Stimulated activated CD8-positive, alpha-beta memory T cell treated with anti-CD3 and anti-CD28 coated beads, Interleukin-7, amount 100 ng/mL, for 24 hours (primary cell): ENCODE measurements at places on chromosomes 6 and 20.

GRCh38 chr6:19994909-19995308 is 157.7 kb downstream of the ID4 start:
- no peak for DNase-seq

- no peak for DNase-seq
Measured at GRCh38 chr6:56851074-56851473, 103.8 kb upstream of the BEND6 start.

GRCh38 chr6:116396441-116396840 is 25.7 kb downstream of the DSE start:
- DNase-seq, result no peak

GRCh38 chr20:52168116-52168515 is 23.5 kb downstream of the ZFP64 start:
- DNase-seq, result no peak

- DNase-seq, result no peak
Measured at GRCh38 chr6:25086500-25087091, 150.8 kb upstream of the RIPOR2 start.

DNA sequence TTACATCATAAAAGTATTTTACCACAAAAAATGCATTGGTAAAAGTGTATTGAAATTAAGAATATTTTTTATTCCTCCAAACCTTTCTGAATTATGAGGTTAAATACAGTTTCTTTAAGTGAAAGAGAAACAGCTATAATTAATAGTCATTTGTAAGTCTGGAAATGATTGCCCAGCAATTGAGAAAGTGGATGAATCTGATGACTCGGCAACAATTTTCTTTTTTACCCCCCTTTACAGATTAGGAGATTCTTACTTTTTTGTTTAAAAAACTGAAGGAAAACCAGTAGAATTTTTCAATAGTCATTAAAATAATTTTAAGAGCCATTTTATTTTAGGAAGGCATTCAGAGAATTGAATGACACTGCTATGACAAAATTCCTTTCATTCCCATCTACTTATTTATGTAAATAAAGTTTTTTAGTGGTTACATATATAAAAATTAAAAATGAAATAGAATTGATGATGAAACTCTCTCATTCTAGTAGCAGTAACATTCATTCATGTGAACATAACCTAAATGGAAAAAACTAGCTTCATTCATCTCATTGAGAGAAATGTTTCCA is 169.6 kb upstream of the PRND start:
- no peak for DNase-seq

DNA sequence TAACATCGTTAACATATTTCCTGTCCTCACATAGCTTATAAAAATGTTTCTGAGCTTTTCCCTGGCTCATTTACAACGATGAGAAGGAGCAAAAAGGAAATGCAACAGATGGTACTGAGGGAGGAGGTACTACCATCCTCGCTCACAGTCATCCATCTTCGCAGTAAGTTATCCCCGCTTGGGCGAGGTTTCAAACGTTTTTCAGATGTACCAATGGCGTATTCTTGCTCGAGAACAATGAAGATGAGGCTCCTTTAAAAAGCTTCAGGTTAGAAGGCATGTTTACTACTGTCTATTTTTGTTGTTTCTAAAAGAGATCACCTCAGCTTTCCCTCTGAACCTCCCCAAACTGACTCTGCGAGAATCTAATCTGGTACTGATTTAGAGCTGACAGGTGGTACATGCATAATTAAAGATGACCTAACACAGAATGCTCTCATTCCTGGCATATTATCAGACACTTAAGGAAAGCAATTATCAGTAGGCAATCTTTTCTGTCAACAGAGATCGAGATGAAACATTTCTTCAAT is 178.7 kb downstream of the GJA10 start:
- no peak for DNase-seq

DNA sequence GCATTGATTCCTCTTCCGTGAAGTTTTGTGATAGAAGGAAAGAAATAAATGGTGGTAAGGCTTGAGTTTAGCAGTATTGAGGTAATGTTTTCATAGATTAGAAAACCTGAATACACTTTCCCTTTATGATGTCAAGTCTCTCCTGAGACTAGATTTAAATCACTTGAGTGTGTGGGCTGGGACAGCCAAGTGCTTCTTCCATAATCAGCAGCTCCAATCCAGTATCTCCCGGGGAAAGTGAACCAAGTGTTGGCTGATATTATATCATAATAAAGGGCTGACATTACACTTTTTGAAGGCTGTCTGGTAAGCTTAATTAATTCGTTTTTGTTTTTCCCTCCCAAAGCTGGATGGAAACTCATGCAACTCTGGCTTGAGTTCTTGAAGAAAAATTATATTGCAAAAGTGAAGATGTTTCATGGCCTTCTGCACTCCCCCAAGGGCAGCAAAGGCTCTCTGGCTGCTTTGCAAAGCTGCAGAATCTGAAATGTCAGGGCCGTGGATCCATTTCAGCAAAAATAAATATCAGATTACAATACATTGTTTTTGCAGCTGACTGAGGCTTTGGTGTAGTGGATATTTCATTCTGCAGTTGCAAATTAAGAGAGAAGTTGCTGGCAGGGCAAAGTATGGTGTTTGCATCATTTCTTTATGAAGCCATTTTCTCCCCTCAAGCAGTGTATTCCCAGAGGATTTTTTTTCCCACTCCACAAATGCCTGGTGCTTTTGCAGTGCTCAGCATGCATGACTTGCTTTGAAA is 101.2 kb downstream of the MKKS start:
- no peak for DNase-seq

DNA sequence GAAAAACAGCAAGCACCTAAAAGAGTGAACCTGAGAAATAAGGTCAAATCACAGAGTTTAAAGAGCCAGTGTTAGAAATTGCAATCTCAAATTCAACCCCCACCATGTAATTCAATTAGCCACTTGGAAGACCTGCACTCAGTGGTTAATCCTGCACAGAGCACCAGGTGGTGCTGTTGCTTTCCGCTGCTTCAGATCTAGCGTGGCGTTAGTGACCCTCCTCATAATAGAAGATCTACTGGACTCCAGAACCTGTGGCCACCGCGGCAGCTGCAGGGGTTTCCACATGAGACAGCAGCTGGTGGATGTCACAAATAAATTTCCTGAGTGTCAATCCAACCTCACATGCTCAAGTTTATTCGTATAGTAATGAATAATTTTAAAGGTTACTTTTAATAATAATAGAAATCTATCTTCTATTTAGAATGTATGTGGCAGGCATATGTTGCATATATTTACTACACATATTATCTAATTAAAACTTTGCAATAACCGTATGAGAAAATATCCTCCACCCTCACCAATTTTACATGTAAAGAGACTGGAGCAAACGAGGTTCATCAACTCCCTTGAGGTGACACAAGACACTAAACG is 84.4 kb downstream of the SYNE1 start:
- DNase-seq, result no peak

DNA sequence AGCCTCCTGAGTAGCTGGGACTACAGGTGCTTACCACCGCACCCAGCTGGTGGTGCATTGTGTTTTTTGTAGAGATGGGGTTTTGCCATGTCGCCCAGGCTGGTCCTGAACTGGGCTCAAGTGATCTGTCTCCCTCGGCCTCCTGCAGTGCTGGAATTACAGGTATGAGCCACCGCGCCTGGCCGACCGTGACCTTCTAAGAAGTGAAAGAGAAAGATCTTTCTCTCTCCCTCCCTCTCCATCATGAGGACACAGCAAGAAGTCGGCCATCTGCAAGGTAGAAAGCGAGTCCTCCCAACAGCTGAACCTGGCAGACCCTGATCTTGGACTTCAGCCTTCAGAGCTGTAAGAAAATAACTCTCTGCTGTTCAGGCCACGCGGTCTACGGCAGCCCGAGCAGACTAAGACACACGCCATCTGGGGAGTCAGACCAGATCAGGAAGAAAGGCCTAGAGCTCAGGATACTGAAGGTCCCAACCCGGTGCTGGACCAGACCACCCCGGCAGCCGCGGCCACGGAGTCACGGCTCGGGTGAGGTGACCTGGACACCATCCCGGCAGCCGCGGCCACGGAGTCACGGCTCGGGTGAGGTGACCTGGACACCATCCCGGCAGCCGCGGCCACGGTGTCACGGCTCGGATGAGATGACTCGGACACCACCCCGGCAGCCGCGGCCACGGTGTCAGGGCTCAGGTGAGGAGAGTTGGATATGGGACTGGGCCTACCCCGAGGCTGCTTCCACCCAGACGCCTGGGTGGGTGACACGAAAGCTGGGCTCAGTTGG is 9.6 kb downstream of the GMEB2 start:
- no peak for DNase-seq

DNA sequence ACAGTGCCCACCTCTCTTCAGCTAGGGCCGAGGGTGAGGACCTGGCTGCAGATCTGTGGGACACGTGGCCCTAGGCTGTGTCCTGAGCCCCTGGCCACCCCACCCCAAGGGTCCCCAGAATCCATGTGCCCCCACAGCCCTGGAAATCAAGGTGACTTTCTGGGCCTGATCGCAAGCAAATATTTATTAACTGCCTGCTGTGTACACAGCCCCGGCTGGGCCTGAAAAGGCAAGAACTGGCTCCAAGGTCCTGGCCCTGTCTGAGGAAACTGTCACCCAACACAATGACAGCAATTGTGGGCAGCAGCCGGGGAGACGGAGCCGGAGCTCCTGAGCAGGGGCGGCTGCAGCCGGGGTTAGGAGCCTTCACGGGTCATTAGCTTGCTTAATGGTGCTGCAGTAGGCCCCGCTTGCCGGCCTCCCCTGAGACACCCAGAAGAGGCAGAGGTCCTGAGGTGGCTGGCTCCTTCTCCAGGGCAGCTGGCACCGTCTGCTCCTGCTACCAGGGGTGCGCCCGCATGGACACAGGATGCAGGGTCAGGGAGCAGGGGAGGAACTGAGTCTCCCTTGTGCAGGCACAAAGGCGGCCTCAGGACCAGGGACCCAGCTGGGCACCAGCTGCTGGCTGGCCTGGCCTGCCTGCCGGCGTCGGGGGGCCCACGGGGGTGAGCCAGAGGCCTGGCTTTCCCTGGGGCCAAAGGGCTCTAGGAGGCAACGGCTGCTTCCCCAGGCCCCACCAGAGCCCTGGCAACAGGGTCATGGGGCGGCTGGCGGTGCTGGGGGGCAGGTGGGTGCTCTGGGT is 24.1 kb downstream of the NPEPL1 start:
- no peak for DNase-seq

DNA sequence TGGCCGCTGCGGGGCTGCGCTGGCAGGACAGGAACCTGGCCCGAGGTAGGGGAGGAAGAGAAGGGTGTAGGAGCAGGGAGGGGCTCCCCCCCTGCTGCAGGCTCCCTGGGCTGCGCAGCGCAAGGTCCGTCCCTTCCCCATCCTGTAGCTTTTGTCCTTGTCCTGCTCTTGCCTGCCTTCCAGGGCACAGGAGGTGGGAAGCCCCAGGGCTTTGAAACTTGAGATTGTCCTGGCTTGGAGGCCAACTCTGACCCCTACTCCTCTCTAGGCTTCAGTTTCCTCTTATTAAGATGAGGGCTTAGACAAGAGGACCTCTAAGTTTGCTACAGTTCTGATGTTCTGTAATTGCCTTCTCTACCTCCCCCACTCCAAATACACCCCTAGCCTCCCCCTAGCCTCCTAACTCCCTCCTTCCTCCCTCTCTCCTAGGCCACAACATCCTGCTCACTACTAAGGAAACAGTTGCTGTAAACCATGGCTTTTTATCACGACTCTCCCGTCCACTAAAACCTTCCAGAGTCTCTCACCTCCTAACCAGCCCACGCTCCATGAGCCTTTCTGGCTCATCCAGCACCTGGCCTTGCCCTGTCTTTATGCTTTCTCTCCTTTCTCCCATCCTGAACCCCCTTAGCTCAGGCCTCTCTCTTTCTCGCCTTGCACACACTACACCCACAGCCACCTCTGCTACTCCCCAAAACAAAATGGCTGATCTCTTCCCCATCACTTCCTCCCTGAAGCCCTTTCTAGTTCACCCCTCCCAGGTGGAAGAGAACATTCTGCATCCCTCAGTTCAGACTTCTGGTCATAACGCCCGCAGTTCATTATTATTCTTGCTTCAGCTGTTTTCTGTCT is 10.2 kb downstream of the UNC5CL start:
- no peak for DNase-seq

DNA sequence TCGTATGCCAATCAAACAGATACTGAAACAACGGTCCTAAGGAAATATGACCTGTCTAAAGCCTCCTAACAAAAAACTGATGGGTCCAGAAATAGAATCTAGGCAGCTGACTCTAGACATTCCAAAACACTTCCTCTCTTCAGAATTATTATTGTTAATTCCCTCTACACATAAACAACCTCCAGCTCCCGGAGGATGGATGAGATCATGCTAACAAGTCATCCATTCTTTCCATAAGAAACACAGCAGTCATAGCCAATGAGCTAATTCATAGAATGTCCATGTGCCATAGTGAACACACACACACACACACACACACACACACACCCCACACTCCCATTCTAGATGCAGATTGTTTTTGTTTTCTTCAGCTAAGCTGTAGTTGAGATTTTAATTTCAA is 44.3 kb downstream of the HDGFL1 start:
- DNase-seq, result no peak
